ENCODE measurements at places on chromosomes 5 and 9. TPM values are rescaled to one million over a fixed set of nuclear protein-coding genes. Genes with fewer than 3 reads are reported as not detected.

Gene SURF1
- 40.6 TPM for total RNA-seq

Gene DMRT3
- total RNA-seq = not detected

Gene GFI1B
- total RNA-seq = not detected

Gene PDE6A
- 1.5 TPM for total RNA-seq

Gene ROPN1L
- not detected for total RNA-seq

Gene RECK
- 1.5 TPM for total RNA-seq

Gene RETREG1
- total RNA-seq = 33.2 TPM

Measured in transverse colon (tissue), 4 donors.